ENCODE measurements at places on chromosomes 5 and 9.
A peak's percentile ranks its signal among the peaks of the same experiment; 100 is the strongest.

DNA sequence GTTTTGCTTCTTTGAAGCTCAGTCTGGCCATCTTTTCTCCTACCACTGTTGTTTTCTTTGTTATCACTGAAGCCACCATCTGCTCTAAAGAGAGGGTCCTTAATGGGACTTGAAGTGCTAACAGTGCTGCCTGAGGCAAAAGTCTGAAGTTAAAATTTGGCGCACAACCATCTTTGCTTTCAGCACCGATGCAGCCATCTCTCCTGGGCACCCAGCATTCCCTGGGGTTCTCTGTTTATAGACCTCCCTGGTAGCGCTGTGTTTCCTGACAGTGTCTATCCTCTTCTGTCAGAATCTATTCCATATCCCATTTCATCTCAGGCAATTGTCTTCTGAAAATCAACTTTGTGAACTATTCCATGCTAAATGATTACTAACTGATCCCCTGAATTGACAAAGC is 491.5 kb upstream of the MPDZ start:
- DNase-seq: no peak

GRCh38 chr9:129124506-129125069 is 13.4 kb downstream of the PTPA start:
- DNase-seq: no peak

- DNase-seq: no peak
Observed at GRCh38 chr9:93658184-93658925, 82.0 kb downstream of the PHF2 start.

DNA sequence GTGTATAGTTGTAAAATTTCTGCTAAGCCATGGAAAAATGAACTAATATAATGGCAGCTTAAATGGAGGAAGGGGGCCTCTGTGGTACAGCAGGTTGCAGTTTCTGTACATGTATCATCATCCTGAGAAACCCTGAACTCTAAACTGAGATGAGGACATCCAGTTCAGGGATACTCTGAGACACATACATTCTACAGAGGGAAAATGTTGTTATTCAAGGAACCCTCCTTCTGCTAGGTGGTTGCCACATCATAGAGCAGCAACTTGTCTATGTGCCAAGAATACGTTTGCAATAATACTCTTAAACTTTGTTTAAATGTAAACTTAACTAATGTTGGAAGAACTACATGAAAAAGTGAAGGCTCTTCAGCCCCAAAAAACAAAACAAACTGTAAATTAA is 1310.8 kb upstream of the WWC1 start:
- no peak for DNase-seq

DNA sequence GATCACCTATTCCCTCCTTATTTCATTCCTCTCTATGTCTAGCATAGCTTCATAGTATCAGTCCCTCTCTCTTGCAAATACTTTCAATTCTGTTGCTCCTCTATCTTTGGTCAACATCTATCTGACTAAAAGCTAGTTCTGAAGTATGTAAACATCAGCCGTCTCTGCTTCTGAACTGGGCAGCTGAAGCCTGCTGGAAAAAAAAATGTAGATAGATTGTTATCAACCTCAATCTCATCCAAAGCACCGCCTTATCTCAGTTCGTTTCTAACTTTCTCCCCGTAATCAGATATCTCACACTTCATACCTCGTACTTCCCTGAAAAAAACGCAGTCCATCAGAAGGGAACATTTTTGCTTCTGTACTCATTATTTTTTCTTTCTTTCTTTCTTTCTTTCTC is 4.5 kb upstream of the SEMA6A start:
- DNase-seq: no peak

DNA sequence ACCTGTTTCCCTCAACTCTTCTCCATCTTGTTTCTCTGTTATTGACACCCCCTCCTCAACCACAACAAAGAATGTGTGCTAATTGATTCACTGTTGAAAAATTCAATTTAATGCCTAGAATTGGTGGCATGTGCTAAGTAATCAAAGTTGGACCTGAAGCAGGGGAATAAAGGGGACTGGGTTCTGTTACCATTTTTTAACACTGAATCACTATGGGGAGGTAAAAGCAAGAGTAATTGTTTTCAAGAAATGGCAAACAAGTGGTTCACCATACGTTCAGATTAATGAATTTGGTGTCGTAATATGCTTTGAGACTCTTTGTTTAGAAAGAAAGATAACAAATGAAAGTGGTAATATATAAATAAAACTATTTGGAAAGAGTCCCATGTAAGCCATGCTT is 17.0 kb upstream of the SSBP2 start:
- DNase-seq: no peak

GRCh38 chr5:133746834-133747233 is 134.5 kb upstream of the FSTL4 start:
- DNase-seq: peak; percentile 21

DNA sequence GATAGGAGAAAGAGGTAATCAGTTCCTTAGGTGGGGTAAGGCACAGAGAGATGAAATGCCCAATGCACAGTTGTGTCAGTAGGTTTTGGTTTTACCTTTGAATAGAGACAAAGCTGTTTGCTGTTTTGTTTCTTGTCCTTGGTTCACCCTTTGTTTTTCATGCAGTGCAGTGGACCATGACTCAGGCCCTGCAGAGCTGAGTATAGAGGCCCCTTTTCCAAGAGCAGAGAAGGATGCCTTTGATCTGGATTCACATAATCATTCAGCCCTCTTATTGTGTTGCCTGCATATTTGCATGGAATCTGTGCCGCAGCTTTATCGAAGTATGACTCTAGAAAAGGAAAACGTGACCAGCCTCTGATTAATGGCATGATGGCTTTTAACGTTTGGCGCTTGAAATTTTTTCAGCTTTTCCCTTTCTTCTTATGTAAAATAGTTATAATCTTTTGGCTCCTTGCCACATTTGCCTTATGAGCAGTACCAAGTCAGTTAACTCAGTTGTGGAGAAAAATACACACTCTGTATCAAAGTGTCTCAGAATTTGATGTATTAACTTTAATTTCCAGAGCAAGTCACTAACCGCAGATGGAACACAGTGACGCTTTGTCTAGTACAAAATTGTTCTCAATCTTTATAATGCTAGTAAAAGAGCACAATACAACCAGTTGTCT is 197.6 kb downstream of the KDM4C start:
- no peak for DNase-seq

DNA sequence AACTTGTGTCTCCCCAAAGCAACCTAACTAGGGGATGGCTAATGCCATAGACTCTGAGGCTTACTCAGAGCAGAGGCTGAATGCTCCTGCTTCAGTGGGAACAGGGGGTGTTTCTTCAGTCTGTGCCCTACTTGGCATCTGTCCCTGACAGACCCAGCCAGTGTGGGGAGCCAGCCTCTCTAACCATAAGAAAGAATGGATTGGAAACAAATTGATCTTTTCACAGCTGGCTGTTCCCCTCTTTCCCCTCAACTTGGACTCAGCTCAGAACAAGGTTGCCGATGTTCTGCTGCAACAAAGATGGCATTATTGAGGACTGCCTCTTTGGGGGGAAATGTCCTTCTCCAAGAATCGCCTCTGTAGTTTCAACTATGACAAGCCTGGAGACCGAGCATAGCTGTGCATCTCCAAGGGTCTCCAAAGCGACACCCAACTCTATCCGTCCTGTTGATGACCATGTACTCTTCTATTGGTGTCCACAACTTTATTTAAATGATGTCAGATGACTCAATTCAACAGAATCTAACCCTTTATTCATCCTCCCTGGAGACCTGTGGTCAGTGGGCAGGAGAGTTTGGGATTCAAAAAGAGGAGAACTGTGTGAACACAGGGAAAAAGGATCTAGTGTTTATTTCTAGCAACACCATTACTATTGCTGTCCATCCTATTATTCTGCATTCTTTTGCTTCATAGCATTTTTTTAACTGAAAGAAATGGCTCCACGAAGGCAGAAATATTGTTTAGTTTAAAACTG is 24.7 kb upstream of the TNC start:
- no peak for DNase-seq

DNA sequence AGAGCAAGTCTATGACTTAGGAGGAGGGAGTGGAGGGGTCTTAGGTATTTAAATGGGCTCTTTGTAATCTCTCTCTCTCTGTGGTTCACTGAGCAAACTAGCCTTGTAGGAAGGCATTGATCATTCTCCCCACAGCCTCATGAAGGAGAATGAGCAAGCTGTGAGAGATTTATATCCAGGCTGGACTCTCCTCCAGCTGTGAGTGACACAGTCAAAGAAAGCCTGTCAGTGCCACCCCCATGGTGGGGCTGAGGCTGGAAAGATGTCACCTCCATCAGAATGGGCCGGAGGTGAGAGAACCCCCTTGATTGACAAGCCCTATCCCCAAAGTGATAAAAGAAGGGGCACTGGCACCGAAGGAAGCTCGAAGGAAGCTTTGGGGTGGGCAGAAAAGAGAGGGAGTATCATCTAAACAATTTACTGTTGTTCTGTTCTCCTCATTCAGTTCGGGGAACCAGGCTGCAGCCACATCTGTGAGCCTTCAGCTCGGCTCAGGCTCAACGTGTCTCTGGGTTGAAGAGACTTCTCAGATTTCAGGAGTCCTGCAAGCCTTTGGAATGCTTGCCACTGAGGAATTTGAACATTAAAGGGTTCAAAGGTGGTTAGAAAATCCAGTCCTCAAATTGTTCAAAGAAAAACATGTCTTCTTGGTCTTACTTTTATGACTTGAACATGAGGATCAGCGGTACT is 538.2 kb upstream of the ZNF462 start:
- no peak for DNase-seq

GRCh38 chr5:108079753-108080152 is 302.1 kb downstream of the FBXL17 start:
- DNase-seq: no peak

DNA sequence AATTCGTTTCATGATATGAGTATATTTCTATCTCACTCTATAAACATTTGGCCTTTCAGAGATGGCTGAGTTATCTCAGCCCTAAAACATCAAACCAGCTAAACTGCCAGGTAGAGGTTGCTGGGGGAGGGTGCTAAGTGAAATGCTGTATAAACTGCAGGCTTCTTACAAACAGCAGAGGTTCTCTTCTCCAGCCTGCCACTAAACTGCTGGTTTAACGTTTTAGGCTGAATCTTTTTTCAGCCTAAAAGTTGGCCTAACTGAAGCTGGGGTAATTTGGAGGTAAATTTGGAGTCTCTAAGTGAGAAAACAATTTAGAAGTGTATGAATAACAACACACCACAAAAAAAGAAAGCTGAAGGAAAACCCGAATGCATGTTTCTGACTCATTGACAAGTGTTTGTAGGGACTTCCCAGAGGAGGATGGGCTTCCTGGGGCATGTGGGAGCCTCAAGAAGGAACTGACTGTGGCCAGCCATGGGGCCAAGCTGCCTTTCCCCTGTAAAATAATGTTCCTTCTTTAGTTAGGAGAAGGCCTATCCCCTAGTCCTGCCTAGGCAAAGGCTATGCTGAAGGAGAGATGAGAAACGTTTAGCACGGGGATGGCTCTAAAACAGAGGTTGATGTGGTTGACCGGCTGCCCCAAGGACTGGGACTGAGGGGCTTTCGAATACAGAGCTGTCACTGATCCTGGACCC is 44.3 kb downstream of the SLC28A3 start:
- DNase-seq: no peak

DNA sequence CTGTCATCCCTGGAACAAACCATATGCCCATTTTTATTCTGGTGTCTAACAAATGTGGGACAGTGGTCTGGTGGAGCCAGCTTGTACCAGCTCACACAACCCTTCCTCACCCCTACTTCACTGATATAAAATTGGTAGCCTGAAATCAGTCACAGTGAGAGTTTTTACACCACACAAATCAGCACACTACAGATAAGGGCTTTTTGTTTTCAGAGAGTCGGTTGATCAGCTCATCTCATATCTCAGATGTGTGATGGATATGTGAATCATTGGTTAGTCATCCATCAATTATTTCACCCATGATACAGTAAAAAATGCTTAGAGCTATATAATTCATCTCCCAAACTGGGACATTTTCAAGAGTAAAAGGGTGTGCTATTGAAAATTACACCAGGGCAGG is 529.2 kb downstream of the EBF1 start:
- no peak for DNase-seq

- DNase-seq: peak; percentile 47
Observed at GRCh38 chr5:77957-78804, 13.8 kb upstream of the PLEKHG4B start.

DNA sequence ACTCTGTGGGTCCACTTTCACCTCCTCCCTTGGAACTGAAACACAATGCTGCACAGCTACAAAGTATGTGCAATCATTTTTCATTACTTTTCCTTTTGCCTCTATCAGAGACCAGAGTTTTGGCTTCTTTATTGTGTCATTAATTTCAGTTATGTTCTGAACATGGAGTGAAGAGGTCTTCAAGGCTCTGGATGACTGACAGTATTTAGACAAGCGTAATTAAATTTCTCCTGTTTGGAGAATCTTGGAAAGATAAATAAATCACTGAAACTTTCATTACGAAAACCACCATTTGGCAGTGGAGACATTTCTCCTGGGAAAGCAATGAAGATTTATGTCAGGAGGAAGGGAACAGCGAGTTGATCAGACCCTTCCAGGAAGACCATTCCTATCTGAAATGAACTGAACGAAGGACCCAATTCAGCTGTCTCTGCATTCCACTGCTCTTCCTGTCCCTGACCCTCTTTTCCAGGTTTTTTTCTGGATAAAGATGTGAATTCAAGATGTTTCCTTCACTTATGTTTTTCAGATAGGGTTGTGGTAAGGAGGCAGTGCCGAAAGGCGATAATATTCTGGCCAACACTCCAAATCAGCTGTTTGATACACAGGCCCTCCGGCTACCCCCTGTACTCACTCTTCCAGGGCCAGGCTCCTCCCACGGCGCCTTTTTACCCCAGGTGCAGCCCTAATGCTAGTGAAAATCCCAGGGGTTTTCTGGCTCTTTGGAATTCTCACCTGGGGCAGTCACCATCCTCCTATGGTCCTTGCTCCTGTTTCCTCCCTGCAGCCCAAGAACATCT is 77.2 kb upstream of the OSMR start:
- no peak for DNase-seq

All from HCT116 (cell line).